ENCODE measurements at places on chromosomes 2 and 18.

- no peak for DNase-seq
These were observed 51.9 kb downstream of the ANKMY1 start for GRCh38 chr2:240505910-240506309.

GRCh38 chr18:55116863-55117262 is 157.6 kb upstream of the CCDC68 start:
- DNase-seq = no peak

DNA sequence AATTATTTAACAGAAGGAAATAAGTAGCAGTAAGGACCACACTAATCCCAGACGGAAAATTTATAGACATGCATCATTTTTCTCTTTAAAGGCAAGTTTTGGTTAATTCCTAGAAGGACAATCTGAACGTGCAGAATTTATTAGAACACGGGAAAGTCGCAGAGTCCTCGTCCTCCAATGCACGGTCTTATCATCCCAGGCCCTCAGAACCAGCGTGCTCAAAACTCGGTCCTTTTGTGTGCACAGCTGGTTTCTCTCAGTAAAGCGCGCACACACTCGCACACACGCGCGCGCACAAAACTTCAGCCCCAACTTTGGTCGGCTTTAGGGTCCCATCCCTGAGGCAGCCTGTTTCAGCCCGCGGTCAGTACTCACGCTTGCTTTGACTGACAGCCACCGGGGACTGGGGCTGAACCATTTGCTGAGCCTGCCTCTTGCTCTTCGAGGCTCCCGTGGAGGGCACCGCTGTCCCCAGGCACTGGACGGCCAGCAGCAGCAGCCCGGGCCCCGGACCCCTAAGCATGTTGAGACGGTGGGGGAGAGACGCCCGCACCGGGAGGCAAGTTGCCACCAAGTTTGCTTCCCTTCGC is 493 bp downstream of the FN1 start:
- no peak for DNase-seq

DNA sequence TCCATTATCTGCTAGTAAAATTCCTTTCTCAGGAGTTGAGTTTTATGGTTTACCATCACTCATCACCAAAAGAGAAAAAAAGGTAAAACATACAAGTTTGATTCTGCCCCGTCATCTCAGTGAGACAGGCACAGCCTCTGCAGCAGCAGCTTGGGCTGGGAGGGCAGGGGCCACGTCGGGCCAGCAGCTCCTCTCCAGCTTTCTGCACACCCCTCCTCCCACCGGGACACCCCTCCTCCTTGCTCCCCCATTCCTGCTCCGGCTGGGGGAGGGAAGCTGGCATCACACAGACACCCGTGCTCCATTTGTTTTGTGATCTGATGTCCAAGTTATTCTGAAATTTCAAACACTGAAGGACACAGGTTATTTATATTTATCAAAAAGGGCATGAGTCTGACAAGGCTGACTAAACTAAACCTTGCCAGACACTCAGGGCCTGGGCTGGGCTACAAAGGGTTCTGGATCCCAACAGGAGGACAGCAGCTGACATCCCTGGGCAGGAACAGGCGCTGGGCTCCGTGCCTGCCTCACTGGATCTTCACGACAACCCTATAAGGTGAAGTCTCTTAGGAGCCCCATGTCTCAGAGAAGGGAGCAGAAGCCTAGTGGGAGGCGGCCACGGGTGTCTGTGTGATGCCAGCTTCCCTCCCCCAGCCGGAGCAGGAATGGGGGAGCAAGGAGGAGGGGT is 71.4 kb downstream of the HDAC4 start:
- no peak for DNase-seq

GRCh38 chr2:169598982-169599381 is 14.8 kb downstream of the PPIG start:
- no peak for DNase-seq

DNA sequence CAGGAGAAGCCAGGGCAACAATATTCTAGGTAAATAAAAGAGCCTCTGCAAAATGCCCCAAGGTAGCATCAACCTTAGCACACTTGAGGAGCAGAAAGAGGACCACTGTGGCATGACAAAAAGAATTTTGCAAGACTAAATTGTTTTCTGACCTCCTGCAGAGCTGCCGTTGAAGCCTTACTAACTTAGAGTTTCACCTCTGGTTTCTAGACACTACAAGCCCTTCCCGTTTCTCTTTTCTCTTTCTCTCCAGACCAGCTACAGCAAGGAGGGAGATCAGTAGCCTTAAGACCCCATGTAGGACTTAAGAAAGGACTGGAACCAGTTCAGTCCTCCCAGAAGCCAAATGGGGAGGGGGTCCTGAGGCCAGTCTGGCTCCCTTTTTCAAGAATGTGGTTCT is 73.3 kb upstream of the SP3 start:
- DNase-seq = no peak

GRCh38 chr2:129006135-129006886 is 687.6 kb upstream of the HS6ST1 start:
- DNase-seq = no peak

- no peak for DNase-seq
These were observed 1.1 kb downstream of the LDLRAD4 start for GRCh38 chr18:13219593-13220159.

GRCh38 chr2:126704434-126705160 is 48.6 kb downstream of the GYPC start:
- DNase-seq = no peak

- DNase-seq = no peak
These were observed 49.9 kb upstream of the RAB6C start for GRCh38 chr2:129929321-129930290.

DNA sequence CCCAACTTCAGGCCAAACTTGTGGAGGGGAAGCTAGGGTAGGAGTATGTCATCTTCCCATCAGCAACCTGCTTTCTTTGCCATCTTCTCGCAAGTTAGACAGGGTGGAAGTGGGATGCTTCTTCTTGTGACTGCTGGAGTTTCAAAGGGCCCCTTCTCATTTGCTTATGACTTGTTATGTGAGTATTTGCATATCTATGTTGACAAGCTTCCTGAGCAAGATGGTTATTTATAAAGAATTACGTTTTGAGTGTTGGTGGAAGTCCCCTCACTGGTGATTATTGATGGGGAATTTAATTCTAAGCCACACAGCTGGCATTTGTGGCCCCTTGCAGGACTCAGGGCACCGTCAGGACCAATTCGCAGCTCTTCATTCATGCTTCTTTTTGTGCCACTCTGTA is 791.0 kb downstream of the LRRTM4 start:
- no peak for DNase-seq

- DNase-seq = no peak
These were observed 120.4 kb upstream of the ACKR3 start for GRCh38 chr2:236449167-236449761.

DNA sequence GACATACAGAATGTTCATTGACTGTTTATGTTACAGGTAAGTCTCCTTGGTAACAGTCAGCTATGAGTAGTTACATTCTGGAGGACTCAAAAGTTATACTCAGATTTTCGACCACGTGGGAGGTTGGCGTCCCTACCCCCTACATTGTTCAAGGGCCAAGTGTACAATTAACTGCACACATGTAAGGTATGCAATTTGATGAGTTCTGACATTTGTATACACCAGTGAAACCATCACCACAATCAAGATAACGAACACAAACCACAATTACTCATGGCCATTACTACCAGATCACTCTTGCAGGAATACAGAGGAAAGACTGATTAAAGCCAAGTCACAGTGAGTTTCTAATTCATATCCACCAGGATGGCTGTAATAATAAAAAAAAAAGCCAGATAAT is 39.6 kb upstream of the LDLRAD4 start:
- DNase-seq = no peak

DNA sequence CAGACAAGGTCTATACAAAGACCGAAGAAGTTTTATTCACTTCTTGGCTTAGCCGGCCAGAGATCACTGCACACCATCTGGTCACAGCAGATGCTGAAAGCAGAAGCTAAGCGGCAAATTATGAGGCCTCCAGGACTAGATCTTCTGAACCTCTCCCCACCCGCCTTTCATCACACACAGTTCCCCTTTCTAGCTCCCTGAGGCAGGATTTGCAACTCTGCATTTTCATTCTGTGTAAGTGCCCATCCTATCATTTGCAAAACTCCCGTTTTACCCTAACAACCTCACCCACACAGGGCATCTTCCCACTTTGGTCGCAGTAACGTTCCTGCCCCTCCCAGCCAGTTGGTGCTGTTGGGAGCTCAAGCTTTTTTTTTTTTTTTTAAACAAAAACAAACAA is 3.1 kb upstream of the MOB1A start:
- DNase-seq = peak; percentile 95

DNA sequence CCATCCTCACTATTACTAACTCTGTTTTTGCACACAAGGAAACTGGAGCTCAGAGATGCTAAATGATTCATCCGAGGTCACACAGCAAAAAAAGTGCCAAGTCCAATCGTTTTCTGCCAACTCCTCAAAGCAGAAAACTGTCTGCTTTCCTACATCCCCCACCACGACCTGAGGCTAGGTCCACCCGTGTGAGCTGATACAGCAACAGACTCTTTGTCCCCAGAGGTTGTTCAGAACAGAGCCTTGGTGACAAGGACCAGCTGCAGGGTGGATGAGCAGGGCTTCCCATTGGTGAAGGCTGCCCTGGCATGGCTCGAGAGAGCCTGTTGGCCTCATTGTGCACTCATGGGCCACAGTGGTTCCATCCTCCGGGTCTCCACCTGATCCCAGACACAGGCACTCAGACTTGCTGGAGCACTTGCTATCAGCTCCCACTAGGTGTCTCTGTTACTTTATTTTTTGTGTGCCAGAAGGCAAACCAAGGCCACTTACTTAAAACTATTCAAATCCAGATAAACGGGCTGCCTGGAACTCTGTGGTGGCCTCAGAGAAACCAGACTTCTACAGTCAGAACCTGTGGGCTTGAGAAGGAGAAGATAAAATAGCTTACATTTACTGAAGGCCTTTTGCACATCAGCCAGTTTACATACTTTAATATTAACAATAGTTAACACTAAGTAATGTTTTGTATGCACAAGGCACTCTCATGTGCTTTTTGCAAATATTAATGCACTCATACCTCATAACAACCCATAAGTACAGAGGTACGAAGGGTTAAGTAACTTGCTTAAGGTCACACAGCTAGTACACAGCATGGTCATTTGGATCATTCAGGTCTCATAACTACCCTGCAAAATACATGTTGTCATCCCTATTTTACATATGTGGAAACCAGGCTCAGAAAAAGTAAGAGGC is 62.9 kb upstream of the CTIF start:
- DNase-seq = peak; percentile 64

GRCh38 chr2:231037731-231038482 is 584 bp downstream of the C2orf72 start:
- DNase-seq = no peak

DNA sequence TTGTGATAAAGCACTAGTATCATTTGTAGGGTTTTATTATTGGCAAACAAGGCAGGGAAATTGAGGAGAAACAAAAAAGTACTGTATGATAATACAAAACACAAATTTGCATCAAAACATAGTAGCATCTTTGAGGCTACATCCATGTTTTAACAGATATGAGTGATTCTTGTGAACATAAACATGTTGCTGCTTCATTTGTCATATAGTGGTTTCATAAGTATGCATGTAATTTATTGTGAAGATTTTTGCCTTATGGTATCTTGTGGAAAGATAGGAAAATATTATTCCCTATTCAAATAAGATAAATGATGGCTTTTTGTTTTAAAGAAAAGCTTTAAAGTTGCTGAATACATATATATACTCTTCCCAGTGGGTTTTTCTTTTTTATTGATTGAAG is 60.3 kb downstream of the VRK2 start:
- no peak for DNase-seq

GRCh38 chr2:47725808-47726207 is 57.1 kb upstream of the MSH6 start:
- DNase-seq = no peak

- DNase-seq = no peak
These were observed 638.1 kb downstream of the ERBB4 start for GRCh38 chr2:211900518-211900917.

GRCh38 chr2:182548031-182548950 is 121.5 kb upstream of the PDE1A start:
- DNase-seq = no peak

DNA sequence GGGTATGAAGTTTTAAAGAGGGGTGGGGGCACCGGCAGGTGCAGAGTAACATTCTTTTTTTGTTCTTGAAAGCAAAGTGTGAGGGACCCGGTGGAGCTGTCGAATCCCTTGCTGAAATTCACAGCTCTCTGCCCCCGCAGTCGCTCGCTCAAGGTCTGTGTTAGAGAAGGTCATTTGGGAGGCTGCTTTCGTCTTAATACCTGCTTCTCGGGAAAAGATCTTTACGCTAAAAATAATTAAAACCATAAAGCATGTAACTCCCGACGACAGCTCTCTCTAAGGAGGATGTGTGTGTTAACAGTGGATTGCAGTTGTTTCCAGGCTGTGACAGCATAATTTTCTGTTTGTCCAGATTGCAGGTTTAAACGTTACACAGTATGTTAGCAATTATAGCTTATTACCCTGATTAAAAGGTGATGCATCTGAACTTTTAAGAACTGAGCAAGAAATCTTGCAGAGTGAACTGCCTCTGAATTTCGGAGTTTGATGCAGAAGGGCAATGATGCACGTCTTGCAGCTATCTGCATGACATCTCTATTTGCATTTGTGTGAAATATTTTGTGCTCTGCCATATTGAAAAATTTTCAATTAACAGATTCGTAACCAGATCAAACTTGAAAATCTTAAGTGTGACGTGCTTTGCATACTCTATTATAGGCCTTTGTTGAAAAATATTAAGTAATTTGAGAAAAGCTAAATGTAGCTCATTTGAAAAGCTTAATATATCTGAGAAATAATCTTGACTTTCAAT is 954 bp downstream of the RAPGEF4 start:
- DNase-seq = no peak

DNA sequence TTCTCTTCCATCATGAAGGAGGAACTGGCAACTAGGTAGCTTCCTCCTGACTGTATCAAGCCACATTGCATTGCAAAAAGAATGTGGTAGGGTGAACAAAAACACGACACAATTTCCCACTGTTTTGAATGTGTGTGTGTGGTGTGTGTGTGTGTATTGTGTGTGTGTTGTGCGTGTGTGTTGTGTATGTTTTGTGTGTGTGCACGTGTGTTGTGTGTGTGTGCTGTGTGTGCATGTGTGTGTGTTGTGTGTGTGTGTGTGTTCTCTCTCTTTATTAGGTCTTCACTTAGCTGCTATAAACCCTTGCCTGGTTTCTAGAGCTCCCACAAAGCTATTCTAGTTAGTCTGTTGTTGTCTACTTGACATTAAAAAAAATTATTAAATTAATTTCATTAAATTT is 550.0 kb upstream of the GYPC start:
- no peak for DNase-seq

- no peak for DNase-seq
These were observed 100.7 kb downstream of the RAPGEF4 start for GRCh38 chr2:172836347-172836821.

DNA sequence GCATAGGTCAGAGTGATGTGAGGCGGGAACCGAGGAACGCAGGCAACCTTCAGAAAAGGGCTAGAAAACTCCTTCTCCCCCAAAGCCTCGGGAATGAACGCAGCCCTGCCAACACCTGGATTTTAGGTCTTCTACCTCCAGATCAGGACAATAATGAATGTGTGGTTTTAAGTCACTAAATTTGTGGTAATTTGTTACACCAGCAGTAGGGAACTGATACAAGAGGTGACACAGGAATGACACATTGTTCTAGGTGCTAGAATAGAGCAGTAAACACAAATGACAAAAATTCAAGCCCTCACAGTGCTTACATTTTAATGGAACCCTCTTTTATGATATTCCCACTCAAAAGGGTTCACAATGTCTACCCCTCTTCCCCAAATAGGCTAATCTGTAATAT is 39.2 kb upstream of the EML4 start:
- no peak for DNase-seq

- no peak for DNase-seq
These were observed 68.2 kb upstream of the HPCAL1 start for GRCh38 chr2:10234409-10235094.

GRCh38 chr2:223465793-223466192 is 136.4 kb downstream of the SCG2 start:
- peak; percentile 98 for DNase-seq

- no peak for DNase-seq
These were observed 320.6 kb upstream of the RAB12 start for GRCh38 chr18:8288472-8289195.
